ENCODE measurements at places on chromosomes 12 and 14. TPM values are rescaled to one million over a fixed set of nuclear protein-coding genes. Genes with fewer than 3 reads are reported as not detected.

BCL11B gene
- 116 TPM for total RNA-seq

RERG gene
- total RNA-seq: 0.17 TPM

LACRT gene
- total RNA-seq: not detected

KRT86 gene
- not detected for total RNA-seq

DIABLO gene
- total RNA-seq: 37.7 TPM

KERA gene
- total RNA-seq: not detected

CDH24 gene
- total RNA-seq: 2.9 TPM

CDC42BPB gene
- 1.1 TPM for total RNA-seq

GLT1D1 gene
- total RNA-seq: 0.10 TPM

ABCD2 gene
- total RNA-seq: 23.5 TPM

BIN2 gene
- total RNA-seq: 226 TPM

ARHGEF25 gene
- 0.25 TPM for total RNA-seq

RPS6KA5 gene
- 42.1 TPM for total RNA-seq

AKAP5 gene
- 0.89 TPM for total RNA-seq

SIX4 gene
- total RNA-seq: 0.08 TPM

CCDC196 gene
- total RNA-seq: not detected

TMEM229B gene
- 25.1 TPM for total RNA-seq

AMDHD1 gene
- 1.4 TPM for total RNA-seq

IFNG-AS1 gene
- total RNA-seq: not detected

GPRC5A gene
- 0.15 TPM for total RNA-seq

Measured in activated CD4-positive, alpha-beta T cell treated with anti-CD3 and anti-CD28 coated beads, Interleukin-2, amount 10 ng/mL, durations not matched to agents 7 days and 5 days (primary cell).